Muscle of arm (tissue), 14 donors: ENCODE measurements at places on chromosomes 6 and 20.
A peak's percentile ranks its signal among the peaks of the same experiment; 100 is the strongest.

DNA sequence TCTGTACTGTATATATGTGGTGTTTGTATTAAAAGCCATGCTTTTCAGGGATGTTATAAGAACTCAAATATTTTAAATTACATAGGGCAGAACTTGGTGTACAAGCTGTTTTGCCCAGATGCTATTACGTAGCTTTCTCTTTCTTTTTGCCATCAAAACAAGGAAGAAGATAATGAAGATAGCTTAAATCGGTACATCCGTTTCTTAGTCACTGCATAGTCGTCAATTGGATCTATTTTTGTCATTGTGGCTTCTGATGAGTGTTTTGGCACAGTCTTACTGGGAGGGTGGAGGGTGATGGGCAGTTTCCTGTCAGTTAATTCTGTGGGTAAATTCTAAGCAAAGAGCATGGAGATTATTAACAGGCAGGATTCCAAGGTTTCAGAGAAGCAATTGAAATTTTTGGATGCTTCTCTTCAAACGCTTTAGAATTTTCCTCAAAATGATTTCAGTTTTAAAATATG is 649.1 kb upstream of the GJE1 start:
- DNase-seq: peak; percentile 79

DNA sequence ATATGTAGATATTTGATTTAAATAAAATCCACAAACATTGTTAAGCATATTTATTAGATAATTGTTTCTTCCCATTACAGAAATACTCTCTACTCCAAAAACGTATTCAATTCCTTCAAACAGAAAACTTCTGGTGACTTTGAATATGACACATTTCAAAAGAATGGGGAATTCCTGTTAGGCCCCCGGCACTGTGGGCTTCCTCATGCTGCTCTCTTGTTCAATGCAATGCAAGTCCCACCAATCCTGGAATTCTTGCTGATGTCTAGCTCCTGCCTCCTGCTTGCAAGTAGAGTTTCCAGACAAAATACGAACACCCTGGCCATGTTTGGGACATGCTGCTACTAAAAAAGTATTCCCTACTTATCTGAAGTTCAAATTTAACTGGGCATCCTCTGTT is 544.1 kb downstream of the QKI start:
- no peak for DNase-seq

- DNase-seq: no peak
Measured at GRCh38 chr20:1881240-1881835, 13.9 kb upstream of the SIRPA start.

DNA sequence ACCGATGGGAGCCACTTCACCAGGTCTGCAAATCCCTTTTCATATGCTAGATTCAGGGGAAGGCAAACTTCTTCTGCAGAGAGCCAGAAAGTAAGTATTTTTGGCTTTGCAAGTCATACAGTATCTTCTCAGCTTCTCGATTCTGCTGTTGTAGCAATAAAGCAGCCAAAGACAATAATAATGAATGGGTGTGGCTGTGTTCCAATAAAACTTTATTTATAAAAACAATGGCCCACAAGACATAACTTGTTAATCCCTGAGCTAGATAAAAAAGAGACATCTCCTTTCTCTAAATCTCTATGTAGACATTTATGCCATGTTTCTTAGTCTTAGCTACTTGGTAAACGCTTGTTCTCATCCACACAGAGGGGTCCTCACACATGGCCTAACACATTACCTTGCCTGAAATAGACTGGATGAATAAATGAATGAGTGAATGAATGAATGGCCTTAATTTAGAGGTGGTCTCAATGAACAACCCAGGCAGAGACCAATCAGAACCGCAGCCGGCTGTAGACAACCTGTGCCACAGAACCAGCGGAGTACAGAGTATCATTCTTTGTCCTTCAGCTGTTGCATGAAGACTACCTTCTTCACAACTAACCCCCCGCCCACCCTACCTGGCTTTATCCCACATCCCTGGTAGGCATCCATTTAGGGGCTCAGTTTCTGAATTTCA is 13.5 kb upstream of the PREX1 start:
- no peak for DNase-seq

DNA sequence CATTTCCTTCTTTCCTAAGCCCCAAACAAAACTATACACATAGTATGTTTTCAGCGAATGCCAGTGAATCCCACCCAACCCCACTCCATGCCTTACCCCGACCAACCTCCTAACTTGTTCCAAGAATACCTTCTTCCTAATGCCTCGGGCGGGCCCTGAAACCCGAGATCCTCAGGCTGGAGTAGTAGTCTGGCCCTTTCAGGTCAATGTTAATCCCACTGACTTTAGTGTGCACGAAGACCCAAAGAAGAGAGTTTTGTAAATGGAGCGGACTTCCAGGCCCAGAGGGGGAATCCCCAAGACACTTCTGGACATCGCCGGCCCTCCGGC is 394 bp downstream of the YIPF3 start:
- no peak for DNase-seq
